ENCODE measurements at places on chromosomes 6 and 20. TPM values are rescaled to one million over a fixed set of nuclear protein-coding genes. Genes with fewer than 3 reads are reported as not detected.
A peak's percentile ranks its signal among the peaks of the same experiment; 100 is the strongest.

C6orf58 gene
- total RNA-seq = not detected

SLC22A23 gene
- total RNA-seq = 14.4 TPM

ESR1 gene
- total RNA-seq = not detected

ARFGEF3 gene
- total RNA-seq = 0.60 TPM

EYS gene
- not detected for total RNA-seq

BPIFB4 gene
- not detected for total RNA-seq

RPP40 gene
- 64.0 TPM for total RNA-seq

SLC35B3 gene
- 14.0 TPM for total RNA-seq

DNA sequence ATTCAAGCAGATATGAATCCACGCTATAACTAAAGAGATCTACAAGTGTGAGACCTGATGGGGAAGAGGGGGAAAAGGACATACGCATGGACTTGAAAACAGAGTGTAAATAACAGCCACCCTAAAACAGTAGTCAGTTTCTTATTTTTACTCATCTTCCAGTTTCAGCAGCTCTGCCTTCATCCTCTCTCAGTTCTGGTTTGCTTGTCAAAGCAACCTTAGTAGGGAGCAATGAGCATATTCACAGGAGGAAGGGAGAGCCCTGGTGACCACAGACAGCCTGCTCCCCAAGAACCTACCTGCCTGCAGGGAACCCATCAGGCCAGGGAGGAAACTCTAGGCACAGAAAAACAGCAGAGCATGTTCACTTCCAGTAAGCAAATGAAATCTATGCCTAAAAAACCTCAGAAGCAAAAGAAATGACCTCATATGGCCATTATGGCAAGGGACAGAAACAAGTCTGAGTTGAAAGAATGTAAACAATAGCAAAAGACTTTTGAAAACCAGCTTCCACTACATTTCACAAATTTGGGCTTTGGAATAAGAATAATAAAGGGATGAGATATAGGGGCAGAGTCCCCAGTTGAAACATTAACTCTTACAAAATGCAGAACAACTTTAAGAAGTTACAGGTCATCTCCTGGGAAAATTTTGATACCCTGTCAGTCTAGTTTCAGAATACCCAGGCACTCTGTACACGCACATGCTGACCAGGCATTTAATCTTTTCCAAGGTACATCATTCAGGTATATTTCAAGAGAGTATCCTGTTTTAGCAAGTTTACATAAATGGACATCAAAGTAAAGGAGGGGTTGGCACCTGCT is 120.8 kb upstream of the BCLAF1 start:
- DNase-seq = no peak

DNA sequence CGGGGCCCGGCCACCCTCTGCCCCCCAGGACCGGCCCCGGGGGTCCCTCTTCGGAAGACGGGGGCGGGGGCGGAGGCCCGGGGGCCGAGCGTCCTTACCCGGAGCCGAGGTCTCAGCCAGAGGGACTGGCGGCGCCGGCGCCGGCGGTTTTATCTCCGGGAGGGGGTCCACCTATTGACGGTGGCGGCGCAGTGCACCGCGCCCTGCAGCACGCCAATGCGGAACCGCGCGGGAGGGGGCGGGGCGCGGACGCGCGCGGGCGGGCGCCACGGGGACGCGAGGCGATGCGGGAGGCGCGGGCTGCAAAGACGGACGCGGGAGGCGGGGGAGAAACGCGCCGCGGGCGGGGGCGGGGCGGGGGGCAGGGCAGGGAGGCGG is at the start of gene EEF1A2:
TSS of gene EEF1A2 (minus strand) at position 124 of the 378 bp plus-strand sequence. CDS start 1,320 bp downstream, outside the sequence.
- DNase-seq = no peak

DNA sequence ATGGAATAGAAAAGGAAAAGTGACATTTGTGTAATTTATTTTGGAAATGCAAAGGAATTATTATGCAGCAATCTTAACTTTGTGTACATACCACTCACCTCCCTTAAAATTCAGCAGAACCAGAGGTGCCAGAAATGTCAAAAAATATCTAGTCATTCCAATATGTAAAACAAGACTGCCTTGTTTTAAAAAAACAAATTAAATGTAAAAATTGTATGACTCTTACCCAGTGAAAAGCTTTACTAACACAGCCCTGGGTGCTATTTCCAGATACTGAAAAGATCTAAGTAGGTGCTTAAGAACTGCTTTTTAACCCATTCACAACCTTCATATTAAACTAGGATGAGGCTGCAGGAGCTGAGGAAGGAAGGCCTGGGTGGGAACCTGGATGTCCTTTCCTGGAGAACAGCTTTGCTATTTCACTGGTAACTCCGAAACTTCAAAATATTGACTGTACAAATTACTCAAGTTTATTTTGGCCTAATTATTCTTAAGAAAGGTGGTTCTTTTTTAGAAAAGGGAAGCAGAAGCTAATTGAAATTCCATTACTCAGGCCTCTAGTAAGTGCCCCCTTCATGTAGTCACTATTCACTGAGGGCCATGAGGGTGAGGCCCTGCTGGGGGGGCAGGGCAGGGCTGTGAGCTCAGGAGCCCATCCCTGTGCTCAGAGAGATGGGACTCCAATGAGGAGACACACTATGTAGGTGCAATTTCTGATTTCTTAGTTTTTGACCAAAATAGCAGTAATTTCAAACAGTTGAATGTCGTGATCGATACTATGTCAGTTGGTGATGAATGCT is 139.6 kb downstream of the MAP3K4 start:
- DNase-seq = no peak

GRCh38 chr6:12593771-12594529 is 122.6 kb upstream of the PHACTR1 start:
- peak; percentile 20 for DNase-seq

GRCh38 chr20:32523613-32524213 is 61.4 kb downstream of the NOL4L start:
- DNase-seq = no peak

DNA sequence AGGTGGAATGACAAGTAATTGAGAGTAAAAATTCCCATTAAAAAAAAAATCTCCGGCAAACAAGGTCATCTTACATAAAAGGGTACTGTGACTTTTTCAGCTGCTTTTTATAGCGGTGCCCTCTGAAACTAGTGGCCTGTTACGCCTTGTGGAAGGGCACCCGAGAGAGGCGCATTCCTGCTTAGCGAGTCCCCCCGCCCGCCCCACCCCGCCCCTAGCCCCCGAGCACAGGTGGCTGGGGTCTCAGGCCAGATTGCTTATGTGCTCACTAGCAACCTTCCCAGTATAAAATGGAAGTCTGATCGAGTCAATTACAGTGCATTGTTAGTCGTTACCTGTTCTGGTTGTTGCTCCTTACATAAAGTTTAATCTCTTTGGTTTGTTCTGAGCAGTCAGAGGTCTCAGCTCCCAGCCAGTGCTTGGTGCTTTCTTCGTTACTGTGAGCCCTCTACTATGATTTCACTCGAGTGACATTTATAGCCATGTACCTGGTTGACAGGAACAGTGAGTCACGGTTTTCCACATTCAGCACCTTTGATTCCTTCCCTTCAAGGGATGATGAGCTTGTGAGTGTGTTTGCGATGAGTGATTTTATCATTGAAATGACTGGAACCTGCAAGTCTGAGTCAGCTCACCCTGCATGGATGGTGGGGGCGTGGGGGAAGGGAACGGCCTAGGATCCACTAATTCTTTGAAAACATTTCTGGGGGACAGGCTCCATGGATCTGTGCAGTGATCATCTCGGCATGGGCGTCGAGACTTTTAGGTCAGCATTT is 47.6 kb downstream of the ZDHHC14 start:
- DNase-seq = peak; percentile 73

DNA sequence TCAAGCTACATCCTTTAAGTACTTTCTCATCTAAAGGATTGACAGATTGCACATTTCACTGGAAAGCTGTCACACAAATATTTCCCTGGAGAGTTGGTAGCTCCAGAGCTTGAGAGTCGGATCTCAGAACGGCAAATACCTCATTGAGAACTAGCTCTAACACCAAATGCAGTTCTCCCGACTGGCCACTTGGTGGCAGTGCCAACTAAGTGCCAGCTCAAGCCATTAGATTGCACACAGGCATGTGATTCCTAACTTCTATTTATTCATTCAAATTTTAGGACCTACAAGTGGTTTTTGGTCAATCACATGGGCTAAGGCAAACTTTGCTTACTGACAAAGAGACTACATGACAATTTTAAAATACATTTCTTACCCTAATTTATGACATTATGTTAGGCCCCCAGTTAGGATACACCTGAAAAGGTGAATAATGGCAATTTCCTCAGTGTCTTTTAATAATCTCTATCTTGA is 7.9 kb upstream of the MCHR2 start:
- peak; percentile 24 for DNase-seq

GRCh38 chr6:88133718-88134117 is 32.4 kb downstream of the CNR1 start:
- DNase-seq = no peak

- no peak for DNase-seq
These were observed 951 bp downstream of the FOXP4 start for GRCh38 chr6:41546866-41547798.

- DNase-seq = no peak
These were observed 34.5 kb downstream of the TPBG start for GRCh38 chr6:82397962-82398692.

- no peak for DNase-seq
These were observed 103.3 kb downstream of the NCR2 start for GRCh38 chr6:41438746-41439145.

GRCh38 chr6:16907991-16908390 is 146.7 kb upstream of the ATXN1 start:
- DNase-seq = no peak

GRCh38 chr6:167211881-167212712 is 54.3 kb upstream of the GPR31 start:
- DNase-seq = no peak

DNA sequence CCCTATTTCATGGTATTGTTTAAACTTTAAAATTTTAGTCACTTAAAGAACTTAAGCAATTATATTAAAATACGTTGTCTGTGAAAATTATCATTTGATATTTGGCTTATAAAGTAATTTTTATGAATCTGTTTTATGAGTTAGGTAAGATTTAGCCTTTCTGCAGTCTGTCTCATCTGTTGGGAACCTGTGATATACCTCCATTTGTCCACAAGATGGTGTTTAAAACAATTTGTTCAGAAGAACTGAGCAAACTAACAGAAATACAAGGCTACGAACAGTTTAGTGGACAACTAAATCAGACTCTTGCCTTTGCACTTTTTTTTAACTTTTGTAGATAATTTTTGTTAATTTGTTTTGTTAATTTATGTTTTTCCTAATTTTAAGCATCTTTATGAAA is 92.4 kb downstream of the COL9A1 start:
- DNase-seq = peak; percentile 14

DNA sequence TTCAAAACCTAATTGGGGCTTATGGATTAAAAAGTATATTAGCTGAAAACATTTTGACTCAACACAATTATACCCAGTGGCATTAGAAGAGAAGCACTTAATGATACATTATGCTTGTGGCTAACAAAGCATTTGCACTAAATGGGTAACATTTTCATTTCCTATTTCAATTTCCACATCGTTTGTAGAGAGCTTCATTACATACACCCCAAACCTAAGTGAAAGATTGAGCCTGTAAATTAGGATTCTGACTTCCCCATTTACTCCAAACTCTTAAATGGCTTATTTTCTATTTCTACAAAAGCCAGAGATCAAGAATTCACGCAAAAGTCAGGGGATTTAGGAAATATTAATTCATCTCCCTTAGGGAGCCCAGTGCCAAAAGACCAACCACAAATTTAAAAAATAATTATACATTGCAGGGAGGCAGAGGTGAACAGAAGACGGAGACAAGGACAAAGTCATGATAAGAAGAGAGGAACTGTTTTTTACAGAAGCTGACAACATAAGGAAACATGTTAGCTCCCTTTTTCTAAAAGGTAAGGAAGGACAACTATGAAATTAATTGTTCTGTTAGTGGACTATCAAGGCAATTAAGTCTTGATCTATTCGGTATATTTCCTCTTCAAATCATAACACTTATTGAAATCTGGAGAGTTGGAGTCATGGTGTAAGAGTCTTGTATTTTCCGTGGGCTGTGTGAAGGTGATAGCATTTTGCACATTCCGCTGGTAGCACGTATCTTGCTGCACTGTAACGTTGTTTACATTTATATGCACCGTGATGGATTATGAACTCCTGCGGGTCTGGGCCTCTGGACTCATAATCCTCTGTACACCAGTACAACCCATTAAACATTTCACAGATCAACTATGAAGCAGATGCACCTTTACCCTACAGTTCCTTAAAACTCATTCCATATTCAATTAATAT is 24.8 kb upstream of the EZR start:
- peak; percentile 20 for DNase-seq

DNA sequence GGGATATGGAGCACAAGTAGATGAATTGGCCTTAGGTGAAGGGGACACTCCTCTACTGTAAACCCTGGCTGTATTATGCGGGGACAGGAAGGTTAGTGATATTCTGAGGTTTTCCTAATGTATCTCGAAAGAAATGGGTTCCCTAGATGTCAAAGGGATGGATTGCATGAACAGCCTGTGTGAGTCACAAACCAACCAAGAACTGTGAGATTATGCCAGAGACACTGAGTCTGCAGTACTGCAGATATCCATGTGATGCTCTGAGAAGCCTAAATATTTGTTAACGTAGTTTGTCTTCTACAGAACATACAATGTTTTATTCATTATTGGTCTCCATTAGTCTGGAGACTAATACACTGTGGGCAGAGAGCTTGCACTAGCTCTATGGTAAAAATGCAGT is 182.2 kb downstream of the AKAP7 start:
- no peak for DNase-seq

- DNase-seq = no peak
These were observed 43.7 kb upstream of the BPIFA2 start for GRCh38 chr20:33124261-33124660.

DNA sequence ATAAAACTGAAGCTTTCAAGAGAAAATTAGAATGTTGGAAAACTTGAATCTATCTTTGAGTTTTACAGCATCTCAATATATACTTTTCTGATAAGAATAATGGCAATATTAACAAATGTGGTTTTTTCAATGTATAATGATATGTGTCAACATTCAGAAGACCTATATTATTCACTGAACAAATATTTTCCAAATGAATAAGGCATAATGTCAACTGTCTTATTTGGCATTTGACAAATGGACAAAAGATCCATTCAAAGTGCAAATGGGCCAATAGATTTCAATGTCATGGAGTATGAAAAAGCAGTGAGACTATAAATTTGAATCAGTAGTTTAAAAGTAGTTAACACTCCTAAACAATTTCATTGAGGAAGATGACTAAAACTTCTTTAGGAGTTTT is 20.9 kb downstream of the LMBRD1 start:
- peak; percentile 5 for DNase-seq

DNA sequence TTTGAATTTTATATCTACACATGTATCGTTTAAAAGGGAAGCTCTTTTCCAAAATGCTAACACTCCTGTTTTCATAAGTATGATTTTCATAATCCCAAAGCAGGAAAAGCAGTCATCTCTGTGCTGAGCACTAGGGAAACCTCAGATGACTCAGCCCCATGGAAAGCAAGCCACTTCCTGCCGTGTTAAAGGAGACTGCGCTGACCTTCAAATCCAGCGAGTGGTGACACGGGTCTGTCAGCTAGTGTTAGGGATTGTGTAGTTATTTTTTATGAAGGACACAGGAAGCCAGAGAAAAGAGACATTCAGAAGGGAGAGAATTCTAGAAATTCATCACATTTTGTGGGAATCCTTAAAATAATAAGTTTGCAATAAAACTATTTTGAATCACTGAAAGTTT is 57.0 kb upstream of the CD93 start:
- peak; percentile 71 for DNase-seq
